ENCODE measurements at places on chromosomes 7 and 10.

DNA sequence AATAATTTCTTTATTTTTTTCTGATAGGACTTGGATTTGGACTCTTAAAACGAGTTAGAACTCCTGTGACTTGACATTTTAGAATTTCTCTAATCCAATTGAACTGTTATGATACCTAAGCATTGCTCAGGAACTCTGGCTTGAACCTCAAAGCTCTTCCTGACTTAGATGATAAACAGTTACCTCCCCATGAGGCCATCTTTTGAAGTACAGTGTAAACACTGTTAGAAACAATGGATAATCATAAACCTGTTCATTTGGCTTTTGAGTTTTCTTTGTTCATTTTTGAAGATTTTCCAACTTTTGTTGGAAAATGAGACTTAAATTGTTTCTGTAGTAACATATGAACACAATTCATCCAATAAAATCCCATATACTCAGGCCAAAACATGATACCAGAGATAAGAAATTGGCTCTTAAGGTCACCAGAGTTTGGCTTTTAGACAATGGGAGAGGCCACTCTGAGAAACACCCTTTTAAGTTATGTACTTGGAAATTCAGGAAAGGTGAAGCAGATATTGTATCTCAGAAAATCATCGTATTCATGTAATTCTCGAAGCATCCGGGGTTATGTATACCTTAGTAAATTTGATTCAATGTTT, 59.6 kb downstream of the RUNDC3B start:
- no peak for DNase-seq

GRCh38 chr10:8061274-8062211, 7.1 kb downstream of the GATA3 start:
- DNase-seq = peak; percentile 74

GRCh38 chr7:101879565-101879964, 62.1 kb downstream of the CUX1 start:
- DNase-seq = no peak

GRCh38 chr7:74462707-74463100, 9.0 kb downstream of the GTF2IRD1 start:
- DNase-seq = no peak

DNA sequence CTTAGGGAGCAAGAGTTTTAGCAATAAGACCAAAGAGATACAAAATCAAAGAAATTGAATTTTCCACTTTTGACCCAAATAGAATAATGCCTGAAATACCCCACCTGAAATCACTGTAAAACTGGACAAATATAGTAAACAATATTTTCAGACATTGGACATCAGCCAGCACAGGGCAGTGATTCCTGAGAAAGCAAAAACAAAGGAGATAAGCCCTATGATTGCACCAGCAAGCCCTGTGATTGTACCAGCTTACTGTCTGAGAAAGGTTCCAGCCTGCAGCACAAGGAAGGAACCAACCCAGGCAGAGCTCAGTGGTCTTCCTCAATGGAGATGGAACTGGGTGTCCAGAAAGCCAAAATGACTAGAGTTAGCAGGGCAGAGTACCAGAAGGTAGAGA, 10.3 kb downstream of the TMEM106B start:
- no peak for DNase-seq

DNA sequence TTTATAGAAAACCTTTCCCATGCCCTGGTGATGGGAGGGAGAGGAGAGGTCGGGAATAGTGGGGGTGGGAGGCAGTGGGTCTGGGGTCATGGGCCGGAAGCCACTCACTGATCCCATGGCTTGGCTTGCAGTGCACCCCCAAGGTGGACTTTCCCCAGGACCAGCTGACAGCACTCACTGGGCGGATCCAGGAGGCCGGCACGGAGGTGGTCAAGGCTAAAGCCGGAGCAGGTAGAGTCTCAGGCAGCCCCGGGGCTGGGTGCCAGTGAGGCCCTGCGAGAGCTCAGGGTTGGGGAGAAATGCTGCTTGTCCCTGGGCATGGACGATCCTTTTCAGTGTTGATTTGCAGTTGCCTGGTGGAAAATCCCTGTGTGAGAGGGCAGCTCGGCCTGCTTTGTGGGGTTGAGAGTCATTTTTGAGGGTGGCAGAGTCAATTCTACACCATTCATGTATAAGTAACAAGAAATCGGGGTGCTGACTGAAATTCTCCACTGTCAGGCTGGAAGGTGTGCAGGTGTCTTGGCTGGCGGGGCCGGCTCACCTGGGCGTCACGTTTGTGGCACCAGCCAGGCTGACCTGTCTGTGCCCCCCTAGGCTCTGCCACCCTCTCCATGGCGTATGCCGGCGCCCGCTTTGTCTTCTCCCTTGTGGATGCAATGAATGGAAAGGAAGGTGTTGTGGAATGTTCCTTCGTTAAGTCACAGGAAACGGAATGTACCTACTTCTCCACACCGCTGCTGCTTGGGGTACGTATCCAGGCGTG, 16.5 kb downstream of the MDH2 start:
- DNase-seq = no peak

- DNase-seq = no peak
Measured at GRCh38 chr7:41256186-41256945, 446.5 kb downstream of the INHBA start.

DNA sequence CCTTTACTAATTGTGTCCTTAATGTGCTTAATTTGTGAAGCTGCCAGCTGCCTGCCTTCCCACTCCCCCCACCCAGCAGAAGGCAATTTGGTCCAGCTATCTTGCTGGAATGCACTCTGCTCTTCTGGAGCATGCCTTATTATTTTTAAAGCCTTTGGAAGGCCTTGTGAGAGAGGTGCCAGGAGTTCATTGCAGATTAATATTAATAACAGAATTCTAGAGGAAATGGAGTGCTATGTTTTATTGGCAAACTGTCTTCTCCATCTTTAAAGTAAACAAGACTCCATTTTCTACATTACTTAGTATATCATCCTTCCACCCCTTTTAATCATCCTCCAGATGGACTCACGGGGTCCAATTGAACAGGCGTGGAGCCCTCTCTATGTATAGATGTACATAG, 50.8 kb upstream of the ZNF32 start:
- DNase-seq = no peak

DNA sequence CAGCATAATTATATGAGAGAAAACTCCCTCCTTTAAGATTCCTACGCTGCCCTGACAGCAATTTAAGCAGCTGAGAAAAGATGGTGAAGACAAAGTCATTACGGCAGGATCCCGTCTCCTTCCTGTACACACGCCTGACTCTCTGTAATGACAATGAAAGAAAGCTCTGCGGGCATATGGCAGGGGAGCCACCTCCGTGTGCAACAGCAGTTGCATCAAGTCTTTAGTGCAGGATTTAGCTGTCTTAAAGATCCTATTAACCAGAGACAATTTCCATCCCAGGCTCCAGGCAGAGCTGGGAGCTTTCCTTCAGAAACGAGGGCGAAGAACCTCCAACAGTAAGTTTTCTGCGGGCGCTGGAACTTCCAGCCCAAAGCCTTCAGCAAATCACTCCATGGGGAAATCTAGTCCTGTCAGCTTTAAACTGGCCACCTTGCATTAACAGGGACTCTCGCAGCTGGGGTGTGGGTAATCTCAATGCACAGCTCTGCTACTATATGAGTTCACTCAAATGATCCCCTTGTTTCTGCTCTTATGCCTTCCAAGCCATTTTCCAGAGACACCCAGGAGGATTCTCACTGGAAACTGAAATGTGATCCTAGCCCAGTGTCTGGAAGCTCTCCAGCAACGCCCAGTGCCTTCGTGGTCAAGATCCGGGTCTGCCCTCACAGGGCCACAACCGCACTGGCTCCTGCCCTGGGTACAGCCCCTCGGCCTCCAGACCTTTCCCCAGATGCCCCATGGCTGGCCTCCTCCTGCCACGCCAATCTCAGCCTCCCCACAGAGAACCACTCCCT, 74.9 kb downstream of the CTBP2 start:
- DNase-seq = no peak

All from naive thymus-derived CD4-positive, alpha-beta T cell (primary cell).